Posterior vena cava (tissue), 2 donors: ENCODE measurements at places on chromosomes 3 and 15.

- DNase-seq: no peak
These were observed 8.4 kb downstream of the MITF start for GRCh38 chr3:69747511-69748258.

DNA sequence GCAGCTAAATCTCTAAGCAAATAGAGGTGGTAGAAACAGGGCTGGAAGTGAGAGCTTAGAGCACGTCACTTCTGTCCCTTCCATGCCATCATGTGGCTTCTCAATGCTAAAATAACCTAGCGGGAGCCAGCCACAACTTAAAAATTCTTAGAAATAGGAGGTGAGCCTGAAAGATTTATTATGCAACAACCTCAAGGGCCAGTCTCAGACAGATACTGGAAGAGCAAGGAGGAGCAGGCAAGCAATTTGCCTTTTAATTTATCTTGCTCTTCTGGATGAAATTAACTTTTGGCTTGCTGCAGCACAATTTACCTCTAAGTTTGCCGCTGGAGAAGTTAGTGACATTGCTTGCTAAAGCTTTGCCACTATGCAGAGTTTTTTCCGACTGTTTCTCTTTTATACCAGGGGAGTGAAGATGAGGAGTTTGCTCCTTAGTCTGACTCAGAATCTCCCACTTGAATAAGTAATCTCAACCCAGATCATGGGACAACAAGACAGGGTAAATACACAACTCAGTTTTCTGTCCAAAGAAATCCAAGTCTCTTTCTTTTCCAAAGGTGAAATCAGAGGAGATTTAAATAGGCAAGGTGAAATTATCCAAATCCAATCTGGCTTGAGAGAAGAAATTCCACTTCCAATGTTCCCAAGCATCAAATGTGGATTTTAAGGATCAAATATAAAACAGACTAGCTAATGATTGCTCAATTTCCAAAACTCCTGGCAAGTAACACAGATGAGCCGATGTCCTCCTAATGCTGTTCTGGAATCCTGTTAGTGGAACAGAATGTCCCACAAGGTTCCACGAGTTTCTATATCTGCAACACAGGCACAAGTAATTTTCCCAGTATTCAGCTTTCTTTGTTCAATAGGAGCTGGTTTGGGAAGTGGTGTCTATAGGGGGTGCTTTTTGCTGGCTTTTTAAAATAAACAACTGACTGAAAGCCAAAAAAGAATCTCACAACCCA is 329.4 kb upstream of the RORA start:
- no peak for DNase-seq

DNA sequence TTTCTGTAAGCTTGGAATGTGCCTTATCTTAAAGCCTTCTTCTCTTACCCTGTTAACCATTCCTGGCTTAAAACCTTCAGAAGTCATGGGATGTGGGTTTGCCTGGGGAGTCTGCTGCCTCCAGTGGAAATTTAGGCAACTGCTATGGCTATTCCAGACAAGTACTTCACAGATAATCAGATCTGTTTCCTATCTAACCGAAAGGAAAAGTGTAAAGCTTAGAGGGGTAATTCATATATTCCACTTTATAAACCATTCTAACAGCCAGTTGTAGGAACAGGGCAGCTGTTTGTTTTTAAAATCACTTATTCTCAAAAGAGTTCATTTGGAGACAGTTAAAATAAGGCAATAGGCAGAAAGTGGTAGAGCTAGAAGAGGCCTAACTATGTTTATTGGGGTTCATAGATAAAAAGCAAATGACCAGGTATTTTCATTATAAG is 219.9 kb downstream of the TCF12 start:
- no peak for DNase-seq

DNA sequence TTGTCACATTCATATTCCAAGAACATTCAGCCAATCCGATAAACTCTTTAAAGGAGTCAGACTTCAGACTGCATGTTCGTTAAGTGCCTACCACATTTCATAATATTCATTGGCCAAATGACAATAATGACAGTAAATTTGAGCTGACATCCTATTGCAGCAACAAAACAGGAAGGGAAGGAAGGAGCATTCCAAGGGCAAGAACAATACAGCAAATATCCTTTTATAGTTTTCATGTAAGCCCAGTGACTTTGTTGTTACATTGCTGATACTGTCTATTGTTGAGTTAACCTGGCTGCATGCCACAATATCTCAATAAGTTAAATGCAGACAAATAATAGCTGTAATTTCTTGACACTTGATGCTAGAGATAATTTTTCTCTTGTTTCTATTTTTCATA is 16.4 kb upstream of the CBLB start:
- DNase-seq: no peak

- DNase-seq: peak; percentile 93
These were observed 780 bp downstream of the TIPARP start for GRCh38 chr3:156674911-156675829.
